Stimulated activated CD4-positive, alpha-beta T cell treated with anti-CD3 and anti-CD28 coated beads, TNF-alpha, amount 100 ng/mL, for 1 hour (primary cell): ENCODE measurements at places on chromosomes 4 and X.

GRCh38 chr4:41601025-41601424 is 63.1 kb downstream of the LIMCH1 start:
- DNase-seq = no peak

DNA sequence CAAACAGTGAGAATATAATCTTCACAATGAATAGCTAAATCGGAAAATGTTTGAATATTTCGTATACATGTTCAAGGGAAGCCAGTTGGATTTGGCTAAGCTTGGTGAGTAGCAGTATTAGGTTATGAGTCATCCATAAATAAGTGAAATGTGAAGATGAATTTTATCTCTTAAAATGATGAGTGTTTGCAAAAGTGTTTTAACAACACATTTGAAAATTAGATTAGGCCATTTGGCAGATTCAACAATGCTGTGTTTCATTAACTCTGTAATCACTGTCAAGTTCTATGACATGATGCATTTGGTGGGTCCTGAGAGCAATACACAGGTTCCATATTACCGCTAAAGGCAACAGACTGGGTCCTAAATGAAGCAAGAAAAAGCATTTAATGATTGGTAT is 301.9 kb upstream of the PRPS2 start:
- no peak for DNase-seq

- no peak for DNase-seq
Observed at GRCh38 chrX:8711401-8711800, 20.5 kb downstream of the ANOS1 start.

GRCh38 chr4:151743128-151743854 is 17.5 kb downstream of the GATB start:
- no peak for DNase-seq

DNA sequence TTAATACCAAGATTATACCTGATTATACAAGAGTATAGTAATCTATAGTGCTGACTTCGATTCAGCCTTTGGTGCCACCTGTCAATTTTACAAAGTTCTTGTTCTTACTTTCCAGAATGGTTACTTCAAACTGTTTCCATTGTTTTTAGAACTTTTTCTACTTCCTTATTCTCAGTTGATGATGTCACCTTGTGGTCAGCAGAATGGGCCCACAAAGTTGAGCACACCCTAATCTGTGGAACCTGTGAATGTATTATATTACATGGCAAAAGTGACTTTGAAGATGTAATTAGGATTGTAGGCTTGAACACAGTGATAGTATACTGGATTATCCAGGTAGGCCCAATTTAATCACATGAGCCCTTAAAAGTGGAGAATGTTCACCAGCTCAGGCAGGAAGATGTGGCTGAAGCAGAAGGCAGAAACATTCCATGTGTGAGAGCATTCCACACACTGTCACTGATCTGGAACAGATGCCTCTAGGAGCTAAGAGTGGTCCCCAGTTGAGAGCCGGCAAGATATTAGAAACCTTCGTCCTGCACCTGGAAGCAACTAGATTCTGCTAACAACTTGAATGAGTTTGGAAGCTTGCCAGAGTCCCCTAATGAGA is 6.3 kb upstream of the SGMS2 start:
- no peak for DNase-seq

- no peak for DNase-seq
Observed at GRCh38 chr4:145043306-145043705, 54.7 kb downstream of the ANAPC10 start.

DNA sequence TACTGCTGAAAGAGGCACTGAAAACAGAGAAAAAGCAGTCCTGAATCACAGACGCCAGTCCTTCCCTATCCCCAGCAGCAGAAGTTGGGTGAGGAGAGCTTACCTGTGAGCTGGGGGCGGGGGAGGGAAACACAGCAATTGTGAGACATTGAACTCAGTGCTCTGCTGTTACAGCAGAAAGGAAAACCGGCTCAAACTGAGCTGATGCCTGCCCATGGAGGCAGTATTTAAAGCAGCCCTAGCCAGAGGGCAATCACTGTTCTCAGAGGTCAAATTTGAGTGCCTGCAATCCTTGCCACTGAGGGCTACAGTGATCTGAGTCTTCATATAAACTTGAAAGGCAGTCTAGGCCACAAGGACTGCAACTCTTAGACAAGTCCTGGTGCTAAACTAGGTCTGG is 220.7 kb downstream of the GRXCR1 start:
- no peak for DNase-seq

GRCh38 chr4:131093303-131093702 is 1997.4 kb downstream of the C4orf33 start:
- no peak for DNase-seq

- DNase-seq = no peak
Observed at GRCh38 chr4:40886931-40887763, 137.4 kb downstream of the NSUN7 start.

- DNase-seq = no peak
Observed at GRCh38 chr4:24730256-24731001, 64.9 kb upstream of the SOD3 start.

- no peak for DNase-seq
Observed at GRCh38 chr4:110853242-110853641, 230.4 kb upstream of the PITX2 start.

GRCh38 chr4:89175611-89176010 is 64.3 kb downstream of the TIGD2 start:
- DNase-seq = no peak

- DNase-seq = no peak
Observed at GRCh38 chr4:179123084-179123483, 1680.8 kb upstream of the AGA start.

DNA sequence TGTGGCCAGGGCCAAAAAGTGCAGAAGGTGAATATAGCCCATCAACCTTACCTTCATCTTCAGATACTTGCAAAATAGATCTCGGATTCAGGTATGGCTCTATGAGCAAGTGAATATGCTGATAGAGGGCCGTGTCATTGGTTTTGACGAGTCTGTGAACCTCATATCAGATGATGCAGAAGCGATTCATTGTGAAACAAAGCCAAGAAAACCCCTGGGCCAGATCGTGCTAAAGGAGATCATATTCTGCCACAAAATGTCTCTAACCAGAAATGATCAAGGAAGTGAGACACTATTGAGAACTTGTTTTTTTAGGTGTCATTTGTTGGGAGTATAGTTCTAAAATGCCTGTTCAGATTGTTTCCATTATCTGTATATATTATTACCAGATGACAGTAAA is 48.3 kb downstream of the PDK3 start:
- DNase-seq = no peak

GRCh38 chrX:44439242-44439794 is 95.8 kb upstream of the EFHC2 start:
- DNase-seq = no peak

GRCh38 chr4:73984736-73985527 is 3.1 kb downstream of the PPBP start:
- no peak for DNase-seq

DNA sequence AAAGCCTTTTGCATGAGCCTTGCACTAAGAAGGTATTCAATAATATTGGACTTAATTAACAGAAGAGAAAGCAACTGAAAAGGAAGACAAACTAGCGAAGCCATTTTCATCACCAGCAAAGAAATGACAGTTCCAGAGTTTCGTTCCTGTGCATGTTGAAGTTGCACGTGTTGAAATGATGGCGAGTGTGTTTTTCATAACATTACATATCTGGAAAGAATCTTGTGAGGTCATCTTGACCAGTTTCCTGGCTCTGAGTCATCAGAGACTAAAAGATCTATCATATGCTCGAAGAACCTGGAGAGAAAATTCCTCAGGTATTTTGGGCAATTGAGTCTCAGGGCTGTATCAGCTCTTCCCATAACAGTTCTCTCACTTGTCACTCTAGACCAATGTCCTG is 106.2 kb upstream of the MAML3 start:
- no peak for DNase-seq

DNA sequence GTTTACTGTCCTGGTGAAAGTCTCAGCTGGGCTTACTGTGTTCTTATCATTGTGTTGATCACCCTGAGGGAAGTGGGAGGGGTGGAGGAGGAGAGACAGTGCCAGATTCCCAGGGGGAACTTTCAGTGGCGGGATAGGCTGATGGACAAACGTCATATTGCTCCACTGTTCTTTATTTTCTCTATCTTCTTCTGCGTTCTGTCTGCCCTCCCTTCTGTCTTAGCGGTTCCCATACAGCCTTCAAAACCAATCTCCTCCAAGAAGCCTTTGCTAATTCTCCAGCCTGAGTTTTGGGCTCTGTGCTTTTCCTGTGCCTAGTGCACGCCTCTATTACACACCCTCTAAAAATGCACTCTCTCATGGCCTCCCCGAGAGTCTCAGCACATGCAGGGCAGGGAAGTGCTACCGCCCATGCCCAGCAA is 448.7 kb upstream of the FAT1 start:
- DNase-seq = no peak

- DNase-seq = no peak
Observed at GRCh38 chrX:40424259-40424658, 156.5 kb upstream of the ATP6AP2 start.

DNA sequence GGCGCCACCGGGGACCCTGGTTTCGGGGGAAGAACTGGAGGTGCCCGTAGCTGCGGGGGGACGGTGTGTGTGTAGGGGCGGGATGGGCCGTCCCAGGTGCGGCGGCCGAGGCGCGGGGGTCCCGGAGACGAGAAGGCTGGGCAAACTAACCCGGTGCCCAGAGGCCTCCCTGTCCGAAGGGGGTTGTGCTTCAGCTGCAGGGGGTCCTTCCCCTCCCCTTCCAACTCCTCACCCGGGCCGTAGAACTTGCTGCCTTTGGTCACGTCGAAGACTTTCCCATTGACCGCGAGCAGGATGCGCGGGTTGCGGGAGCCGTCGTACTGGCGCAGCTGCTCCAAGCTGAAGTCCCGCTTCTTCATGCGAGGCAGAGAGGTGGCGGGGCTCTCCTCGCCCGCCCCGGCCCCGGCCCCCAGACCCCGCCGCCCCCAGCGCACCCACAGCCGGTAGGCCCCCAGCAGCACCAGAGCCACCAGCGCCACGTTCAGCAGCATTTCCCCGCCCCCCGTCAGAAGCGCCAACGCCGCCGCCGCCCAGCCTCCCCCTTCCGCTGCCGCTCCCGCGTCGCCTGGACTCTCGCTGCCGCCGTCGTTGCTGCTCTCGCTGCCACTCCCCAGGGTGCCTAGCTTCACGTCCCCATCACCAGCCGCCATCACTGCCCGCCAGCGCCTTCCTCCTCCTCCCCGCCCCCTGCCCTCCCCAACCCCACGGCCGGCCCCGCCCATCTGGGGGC is at the start of gene PGRMC2:
TSS of gene PGRMC2 (minus strand) at position 673 of the 730 bp plus-strand sequence. CDS start at position 650, 23 bp downstream.
- DNase-seq = no peak

DNA sequence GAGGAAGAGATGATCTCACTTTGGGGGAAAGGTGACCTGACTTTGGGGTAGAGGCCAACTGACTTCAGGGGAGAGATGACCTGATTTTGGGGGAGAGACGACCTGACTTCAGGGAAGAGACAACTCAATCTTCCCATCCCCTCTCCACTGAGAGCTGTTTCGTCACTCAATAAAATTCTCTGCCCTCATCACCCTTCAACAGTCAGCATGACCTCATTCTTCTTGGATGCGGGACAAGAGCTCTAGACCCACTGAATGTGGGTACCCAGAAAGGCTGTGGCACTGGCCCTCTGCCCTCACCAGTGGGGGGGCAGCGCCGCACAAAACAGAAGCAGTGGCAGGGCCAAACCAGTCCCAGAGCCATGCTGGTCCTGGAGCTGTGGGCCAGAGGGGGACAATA is 34.6 kb downstream of the ATXN3L start:
- DNase-seq = no peak

DNA sequence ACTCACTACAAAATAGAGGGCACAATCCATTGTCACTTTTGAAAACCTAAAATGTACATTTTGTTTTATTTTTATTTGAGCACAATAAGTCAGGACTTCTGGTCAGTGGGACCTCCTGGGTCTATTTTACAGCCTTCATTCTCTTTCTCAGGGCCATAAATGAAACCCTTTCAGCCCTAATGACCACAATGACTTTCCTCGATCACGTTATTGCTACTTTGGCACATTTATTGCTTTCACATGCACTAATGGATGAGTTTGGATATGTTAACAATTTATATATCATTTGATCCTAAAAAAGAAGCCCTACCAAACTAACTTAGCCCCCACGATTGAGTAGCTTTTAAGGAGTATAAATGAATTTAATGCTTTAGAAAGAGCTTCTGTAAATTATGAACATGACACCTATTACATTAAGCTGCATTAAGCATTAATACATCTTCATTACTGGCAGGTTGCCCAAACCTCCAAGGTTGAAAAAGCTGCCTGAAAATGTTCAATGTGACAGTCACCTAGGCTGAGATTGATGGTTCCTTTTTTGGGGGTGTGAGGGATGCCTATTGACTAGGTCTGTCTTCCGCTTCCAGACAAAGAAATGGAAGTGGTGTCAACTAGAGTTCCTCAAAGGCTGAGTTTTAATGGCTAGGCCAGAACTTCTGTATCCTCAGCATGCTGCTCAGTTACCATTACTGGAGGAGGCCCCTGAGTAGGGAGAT is 296.4 kb downstream of the GPAT3 start:
- DNase-seq = no peak

- DNase-seq = no peak
Observed at GRCh38 chrX:67568769-67569168, 24.9 kb downstream of the AR start.

DNA sequence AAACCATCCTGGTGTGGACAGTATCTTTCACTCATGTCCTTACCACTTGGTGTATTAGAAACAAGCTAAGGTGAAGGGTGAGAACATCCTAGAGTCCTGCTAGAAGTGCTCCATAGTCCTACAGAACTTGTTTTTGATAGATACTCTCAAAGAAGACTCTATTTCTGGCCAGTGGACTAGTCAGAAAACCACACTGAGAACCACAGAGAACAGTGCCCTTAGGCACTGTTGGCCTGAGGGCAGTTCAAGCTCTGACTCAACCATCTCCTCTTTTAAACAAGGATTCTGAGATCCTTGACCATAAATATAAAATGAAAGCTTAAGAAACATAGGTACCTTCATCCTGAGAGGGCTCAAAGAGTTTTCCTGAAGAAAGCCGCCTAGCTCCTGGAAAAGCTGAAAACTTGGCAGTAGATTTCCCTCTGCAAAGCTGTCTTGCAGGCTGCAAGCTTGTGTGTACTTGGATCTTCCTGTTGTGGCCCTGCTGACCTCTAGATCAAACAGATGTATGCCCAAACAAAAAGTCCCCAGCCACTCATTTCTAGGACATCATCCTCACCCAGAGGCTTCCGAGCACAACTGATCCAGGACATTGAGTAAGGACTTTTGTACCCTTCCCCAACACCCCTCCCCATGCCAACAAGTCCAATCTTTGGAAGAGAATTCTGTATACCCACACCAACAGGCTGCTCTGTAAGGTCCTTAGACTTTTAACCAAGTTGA is 111.6 kb upstream of the CXCL13 start:
- DNase-seq = no peak

DNA sequence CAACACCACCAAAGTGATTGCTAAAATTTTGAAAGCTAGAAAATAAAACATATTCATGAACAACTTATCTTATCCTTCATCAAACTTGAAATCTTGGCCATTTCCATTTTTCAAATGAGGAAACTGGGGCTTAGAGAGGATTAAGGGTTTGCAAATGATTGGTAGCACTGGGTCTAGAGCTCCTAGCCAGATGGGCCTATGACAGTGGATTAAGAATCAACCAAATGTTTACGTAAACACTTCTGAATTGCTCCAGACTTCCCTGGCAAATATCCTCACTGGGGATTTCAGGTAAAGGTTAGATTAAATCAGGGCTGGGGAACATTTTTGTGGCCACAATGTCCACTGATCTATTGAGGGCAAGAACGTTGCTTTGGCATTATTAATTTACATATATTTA is 241.2 kb downstream of the ANK2 start:
- DNase-seq = no peak
